Epithelial cell of esophagus (primary cell): ENCODE measurements at places on chromosomes 6 and 20.

- DNase-seq, result no peak
Measured at GRCh38 chr6:41704028-41704427, 31.4 kb downstream of the TFEB start.

- peak; percentile 26 for DNase-seq
Measured at GRCh38 chr20:53104884-53105283, 132.7 kb downstream of the TSHZ2 start.

DNA sequence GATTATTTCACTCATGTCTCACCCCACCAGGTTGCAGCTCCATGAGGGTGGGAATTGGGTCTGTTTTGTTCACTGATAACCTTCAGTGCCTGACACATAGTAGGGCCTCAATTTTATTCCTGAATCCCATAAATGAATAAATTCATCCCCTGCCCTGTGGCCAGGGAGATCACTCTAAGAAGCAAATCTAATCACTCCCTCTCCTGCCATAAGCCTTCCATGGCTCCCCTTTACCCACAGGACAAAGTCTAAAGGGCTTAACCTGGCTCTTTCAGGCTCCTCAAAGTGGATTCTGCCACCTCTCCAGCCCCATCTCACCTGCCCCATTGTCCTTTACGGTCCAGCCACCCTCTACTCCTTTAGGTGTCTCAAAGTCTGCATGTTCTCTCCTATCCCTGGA is 141.8 kb upstream of the PTPN1 start:
- no peak for DNase-seq

DNA sequence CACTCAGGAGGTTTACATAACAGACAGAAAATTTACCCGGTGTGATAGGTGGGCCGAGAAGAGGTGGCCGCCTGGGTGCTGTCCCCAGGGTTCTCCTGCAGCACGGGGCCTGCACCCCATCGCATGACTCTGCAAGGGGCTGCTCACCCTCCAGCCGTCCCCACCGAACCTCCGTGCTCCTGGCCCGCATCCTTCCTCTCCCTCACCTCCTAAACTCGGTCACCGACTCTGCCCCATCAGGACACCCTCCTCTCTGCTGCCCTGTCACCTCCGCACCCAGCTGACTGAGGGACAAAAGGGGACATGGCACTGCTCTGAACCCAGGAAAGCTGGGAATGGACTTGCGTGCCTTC is 147.6 kb downstream of the SYNDIG1 start:
- no peak for DNase-seq

DNA sequence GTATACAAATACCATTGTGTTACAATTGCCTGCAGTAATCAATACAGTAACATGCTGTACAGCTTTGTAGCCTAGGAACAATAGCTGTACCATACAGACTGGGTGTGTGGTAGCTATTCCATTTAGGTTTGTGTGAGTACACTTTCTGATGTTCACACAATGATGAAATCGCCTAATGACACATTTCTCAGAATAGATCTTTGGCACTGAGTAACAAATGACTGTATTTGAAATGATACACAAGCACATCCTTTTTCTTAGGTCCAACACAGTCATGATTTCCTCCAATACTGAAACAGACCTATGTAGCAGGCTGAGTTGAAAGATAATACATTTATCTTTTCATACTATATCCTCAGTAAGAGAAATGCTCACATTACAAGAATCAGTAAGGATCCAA is 13.9 kb downstream of the KHDRBS2 start:
- DNase-seq, result no peak

DNA sequence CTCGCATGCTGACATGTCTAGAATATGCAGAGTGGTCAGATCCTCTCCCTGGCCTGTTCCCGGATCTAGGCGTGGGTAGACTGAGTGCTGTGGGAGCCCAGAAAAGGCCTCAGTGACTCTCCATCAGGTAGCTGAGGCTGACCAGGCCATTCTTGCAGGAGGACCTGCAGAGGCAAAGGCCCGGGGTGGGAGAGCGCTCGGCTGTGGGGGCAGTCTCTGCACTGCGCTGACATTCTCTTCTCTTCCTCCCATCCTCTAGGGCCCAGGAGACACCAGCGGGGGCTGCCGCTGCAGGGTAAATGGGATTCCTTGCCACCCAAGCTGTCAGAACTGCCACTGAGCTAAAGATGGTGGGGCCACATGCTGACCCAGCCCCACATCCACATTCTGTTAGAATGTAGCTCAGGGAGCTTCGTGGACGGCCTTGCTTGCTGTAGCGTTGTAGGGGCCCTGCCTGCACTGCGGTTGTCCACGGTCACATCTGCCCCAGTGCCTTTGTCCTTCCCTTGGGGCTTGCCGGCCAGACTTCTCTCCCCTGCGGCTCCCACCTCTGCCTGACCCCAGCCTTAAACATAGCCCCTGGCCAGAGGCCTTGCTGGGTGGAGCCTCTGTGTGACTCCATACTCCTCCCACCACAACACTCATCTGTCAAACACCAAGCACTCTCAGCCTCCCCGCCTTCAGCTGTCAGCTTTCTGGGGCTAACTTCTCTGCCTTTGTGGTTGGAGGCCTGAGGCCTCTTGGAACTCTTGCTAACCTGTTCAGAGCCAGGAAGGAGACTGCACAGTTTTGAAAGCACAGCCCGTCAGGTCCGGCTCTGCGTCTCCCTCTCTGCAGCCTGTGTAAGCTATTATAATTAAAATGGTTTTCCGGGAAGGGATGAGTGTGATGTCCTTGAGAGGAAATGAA is 22.2 kb downstream of the RBCK1 start:
- DNase-seq, result no peak

DNA sequence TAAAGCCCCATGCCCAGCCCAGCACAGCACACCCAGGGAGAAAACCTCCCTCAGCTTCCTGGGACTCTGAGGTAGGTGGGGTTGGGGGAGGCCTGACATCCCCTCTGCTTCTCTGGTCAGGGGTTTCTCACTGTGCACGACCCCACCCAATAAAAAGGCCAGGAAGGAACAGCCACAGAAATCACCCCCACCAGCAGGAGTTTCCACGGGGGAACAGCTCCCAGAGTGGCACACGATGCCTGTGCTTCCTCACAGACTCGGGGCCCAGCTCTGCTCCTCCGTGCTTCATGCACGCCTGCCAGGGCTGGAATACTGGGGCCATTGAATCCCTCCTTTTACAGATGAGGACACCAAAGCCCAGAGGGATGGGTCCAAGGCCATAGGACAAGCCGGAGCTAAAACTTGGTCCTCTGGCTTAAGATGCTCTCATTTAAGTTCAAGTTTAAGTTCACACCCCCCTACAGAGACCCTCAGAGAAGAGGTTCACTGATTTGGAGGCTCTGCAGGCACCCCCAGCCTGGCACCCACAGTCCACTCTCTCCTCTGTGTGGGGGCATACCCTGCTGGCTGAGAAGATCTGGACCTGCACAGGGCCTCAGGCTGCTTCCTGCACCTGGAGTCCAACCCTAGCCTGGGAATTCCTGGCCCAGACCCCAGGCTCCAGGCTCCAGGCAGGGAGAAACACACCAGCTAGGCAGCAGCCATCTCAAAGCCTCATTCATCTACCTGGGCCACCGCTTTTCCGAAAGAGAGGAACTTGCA is 14.3 kb downstream of the ACSS1 start:
- no peak for DNase-seq

DNA sequence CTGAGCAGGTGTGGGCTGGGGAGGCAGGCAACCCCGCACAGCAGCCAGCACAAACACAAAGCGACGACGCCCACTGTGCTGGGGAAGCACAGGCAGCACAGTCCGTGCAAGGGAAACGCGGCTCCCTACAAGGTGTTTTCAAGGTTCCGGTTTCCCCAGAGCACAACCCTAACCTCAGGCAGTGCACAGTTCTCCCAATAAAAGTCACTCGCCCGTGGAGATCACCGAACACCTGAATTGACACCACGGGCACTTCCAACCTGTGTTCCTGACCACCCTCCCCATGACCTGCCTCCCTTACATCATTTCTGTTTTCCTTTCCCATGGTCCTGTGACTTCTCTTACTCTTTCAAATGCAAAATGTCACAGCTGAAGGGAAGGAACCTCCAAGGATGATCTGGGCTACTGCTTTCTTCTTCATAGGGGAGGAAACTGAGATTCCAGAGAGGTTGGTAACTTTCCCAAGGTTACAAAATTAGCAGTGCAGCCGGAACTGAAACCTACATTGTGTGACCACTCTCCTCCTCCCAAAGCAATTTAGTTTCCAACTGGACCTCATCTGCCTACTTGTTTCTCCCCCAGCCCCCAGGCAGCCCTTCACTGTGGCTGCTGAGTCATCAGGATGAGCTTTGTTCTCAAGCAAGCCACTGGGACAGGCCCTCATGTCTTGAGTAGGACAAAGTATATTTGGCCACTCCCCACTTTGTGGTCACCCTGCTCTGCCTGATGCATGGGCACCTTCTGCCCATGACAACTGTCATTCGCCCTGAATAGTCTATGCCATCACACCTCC is 125.3 kb downstream of the ATXN1 start:
- peak; percentile 38 for DNase-seq
